CD8-positive, alpha-beta T cell (primary cell): ENCODE measurements at places on chromosomes 16 and 17.

- DNase-seq: no peak
These were observed 17.0 kb downstream of the CACNA1G start for GRCh38 chr17:50577451-50577954.

DNA sequence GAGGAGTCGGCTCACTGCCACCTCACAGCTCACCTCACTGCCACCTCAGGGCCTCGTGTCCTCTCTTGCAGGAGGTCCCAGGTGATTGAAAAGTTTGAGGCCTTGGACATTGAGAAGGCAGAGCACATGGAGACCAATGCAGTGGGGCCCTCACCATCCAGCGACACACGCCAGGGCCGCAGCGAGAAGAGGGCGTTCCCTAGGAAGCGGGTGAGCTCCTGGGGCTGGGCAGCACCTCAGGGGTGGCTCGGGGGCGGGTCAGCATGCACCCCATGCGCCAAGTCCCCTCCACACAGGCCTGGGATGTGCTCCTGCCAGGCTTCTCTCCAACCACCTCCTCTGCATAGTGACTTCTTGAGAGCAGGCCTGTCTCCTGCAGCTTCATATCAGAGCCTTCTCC, 63.6 kb downstream of the PLD6 start:
- no peak for DNase-seq

GRCh38 chr17:8841844-8842243, 25.6 kb downstream of the PIK3R6 start:
- DNase-seq: no peak

DNA sequence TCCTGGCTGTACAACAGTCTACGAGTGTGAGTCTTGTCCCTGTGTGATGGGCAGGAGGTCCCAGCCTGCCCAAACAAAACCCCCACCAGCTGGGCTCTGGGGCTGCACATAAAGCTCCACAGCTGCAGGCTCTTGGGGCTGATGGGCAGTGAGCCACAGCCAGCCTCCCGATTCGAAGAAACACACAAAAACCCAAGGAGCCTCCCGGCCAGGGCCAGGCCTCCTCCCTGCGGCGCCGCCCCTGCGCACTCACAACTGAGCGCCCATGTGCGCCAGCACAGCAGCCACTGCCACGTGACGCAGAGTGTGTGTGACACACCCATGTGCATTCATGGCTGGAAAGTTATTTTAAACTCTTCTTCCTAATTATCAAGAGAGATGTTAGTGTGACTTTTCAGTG, 30.6 kb upstream of the FAAP100 start:
- no peak for DNase-seq

- no peak for DNase-seq
These were observed 89.4 kb upstream of the TNRC6C start for GRCh38 chr17:77869041-77869599.

DNA sequence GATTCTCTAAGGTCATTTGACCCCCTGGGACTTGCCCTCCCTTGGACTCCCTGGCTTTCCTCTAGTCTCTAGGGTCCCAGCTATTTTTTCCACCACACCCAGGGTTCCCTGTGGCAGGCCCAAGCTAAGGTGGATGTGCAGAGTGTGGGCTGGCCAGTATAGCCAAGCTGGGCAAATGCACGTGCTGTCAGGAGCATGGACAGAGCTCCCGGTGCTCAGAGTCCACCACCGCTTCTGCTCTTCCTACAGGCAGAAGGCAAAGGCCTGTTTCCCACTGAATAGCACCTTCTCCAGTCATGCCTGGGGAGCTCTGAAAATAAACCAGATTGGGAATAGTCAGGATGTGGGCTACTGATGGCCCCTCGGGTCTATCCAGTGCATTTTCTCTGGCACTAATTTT, 53.3 kb downstream of the GNAO1 start:
- no peak for DNase-seq

GRCh38 chr17:6981426-6981825, 14.4 kb upstream of the ALOX12 start:
- DNase-seq: no peak

- no peak for DNase-seq
These were observed 4.7 kb downstream of the TRPV3 start for GRCh38 chr17:3552916-3553315.

DNA sequence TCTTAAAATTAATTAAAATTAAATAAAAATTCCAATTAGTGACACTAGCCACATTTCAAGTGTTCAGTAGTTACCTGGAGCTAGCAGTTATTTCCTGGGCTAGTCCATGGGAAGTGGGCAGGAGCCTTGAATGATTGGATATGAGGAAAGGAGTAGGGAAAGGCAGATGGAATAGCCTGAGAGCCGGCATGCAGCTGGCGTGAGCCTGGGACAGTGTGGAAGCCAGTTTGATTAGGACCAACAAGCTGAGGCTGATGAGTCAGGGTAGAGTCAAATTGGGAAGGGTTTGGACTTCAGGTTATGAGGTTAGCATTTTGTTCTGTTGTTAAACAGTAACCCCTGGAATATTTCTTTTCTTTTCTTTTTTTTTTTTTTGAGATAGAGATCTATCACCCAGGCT, 15.3 kb upstream of the GNA13 start:
- DNase-seq: no peak

DNA sequence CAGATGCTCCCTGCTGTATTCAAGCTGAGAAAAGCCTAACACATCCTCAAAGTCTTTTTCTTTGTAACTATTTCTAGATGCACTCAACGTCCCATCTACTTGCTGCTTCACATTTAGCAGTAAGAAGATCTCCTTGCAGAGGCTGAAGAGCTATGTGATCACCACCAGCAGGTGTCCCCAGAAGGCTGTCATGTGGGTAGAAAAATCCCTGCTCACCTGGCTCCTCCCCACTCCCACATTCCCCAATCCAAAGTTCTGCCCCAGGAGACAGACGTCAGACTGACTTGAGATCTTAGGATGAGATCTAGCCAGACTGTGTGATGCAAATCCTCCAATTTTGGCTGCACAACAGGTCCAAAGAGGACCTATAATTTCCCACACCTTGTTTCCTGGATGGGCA, 1.1 kb downstream of the CCL13 start:
- no peak for DNase-seq

DNA sequence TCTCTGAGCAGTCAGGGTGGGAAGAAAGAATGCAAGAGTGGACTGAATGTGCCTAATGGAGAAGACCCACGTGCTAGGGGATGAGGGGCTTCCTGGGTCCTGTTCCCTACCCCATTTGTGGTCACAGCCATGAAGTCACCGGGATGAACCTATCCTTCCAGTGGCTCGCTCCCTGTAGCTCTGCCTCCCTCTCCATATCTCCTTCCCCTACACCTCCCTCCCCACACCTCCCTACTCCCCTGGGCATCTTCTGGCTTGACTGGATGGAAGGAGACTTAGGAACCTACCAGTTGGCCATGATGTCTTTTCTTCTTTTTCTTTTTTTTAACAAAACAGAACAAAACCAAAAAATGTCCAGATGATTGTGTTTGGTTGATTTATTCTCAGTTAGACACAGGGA, 14.1 kb downstream of the IGFBP4 start:
- DNase-seq: no peak

DNA sequence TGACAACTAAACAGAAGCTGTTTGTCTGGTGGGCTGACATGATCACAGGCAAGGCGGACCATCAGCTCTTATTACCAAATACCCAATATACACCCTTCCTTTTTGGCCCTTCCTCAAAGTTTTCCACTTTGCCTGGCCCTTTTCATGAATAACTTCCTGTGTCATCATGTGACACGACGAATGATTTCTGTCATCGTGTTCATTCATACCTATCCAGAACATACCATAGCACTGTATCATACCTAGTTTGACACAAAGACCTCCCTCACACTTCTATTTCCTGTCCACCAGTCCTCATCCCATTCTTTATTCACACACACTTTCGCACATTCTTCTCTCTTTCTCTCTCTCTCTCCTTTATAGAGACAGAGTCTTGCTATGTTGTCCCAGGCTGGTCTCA, 131.8 kb downstream of the STX8 start:
- no peak for DNase-seq

GRCh38 chr17:81821603-81822311, 11.3 kb downstream of the MCRIP1 start:
- no peak for DNase-seq

- no peak for DNase-seq
These were observed 350.2 kb downstream of the FOXL1 start for GRCh38 chr16:86928523-86929011.

GRCh38 chr17:15340966-15341365, 431 bp downstream of the TEKT3 start:
- DNase-seq: no peak

DNA sequence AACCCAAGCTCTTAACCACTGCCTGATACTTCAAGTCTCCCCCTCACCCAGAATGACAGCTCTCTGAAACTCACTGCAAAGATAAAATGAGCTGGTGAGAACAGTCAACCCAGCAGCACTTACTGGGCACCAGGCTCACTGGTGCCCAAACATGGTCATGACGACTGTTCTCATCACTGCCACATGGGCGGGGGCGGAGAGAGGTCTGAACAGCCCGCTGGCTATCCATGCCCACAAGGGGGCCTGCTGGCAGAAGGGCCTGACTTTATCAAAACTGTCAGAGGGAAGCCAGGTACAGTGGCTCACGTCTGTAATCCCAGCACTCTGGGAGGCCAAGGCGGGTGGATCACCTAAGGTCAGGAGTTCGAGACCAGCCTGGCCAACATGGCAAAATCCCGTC, 4.0 kb downstream of the MYBBP1A start:
- DNase-seq: no peak

- no peak for DNase-seq
These were observed 39.9 kb upstream of the IRX6 start for GRCh38 chr16:55283812-55284717.

- no peak for DNase-seq
These were observed 37.8 kb downstream of the TMEM235 start for GRCh38 chr17:78268951-78269905.

DNA sequence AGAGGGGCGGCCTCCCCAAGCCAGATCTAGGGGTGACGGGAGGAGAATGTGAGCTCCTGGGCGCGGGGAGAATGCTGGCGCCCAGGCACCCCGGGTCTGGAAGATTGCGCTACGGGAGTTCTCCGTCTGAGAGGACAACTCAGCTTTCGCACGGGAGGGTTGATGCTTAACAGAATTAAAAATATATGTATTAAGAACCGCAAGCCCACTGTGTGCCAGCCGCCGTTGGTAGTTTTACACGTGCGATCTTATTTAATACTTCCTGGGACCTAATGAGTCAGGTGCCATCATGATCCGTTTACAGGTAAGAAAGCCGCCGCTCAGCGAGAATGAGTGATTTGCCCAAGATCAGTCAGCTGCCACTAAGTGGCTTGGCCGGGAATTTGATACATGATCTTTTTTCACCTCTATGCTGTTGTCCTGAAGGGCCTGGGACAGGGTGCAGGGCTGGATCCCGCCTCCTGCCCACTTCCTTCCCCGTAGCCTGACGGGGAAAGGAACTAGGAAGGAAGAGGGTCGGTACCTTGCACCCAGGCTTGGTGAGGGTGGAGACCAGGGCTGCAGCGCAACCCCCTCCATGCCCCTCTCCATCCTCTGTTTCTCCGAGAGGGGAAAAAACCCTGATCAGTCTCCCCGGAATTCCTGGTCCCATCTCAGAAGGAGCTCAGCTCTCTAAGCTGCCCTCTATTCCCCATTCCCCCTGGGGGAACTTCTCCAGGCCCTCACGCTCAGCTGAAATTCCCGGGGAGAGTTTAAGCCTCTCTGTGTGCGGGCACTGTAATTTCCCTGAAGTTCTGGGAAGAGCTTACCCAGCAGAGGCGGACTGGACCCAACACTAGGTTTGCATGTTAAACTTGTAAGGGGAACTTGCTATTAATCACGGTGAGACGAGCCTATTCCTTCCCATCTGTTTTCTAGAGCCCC, 983 bp downstream of the VAT1L start:
- no peak for DNase-seq

DNA sequence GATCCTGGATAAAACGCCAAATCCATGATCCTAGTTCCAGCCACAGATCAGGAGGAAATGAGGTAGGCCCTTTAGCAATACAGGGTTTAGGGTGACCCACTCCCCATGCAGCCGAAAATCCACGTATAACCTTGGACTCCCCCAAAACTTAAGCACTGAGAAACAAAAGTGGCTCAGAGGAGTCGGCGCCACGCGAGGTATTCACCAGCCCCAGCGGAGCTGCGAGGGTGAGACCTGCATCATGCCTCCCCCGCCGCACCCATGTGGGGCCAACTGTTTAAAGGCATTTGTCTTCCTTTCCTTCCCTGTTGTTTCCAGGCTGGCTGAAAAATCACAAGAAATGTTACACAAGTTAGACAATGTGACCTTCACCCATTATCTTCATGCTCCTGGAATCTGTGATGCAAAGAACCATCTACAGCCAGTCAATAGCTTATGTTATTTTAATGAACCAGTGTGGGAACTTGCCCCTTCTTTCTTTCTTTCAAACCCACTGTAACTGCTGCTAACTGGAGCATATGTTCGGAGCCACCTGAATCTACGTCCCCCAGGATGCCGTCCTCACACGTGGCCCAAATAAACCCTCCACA, 98.2 kb upstream of the METRNL start:
- DNase-seq: no peak

GRCh38 chr17:75439287-75439686, 17.1 kb upstream of the TMEM94 start:
- no peak for DNase-seq

- DNase-seq: no peak
These were observed 24.4 kb upstream of the SPATA32 start for GRCh38 chr17:45286286-45286685.

GRCh38 chr17:40533896-40534295, 31.4 kb downstream of the CCR7 start:
- DNase-seq: no peak

GRCh38 chr17:7982173-7982572, 20.2 kb upstream of the GUCY2D start:
- DNase-seq: no peak

GRCh38 chr17:80485846-80486245, 9.4 kb upstream of the NPTX1 start:
- no peak for DNase-seq

- DNase-seq: no peak
These were observed 346.2 kb upstream of the ASIC2 start for GRCh38 chr17:33639103-33639880.

GRCh38 chr16:66043326-66043725, 323.2 kb upstream of the CDH5 start:
- DNase-seq: no peak

GRCh38 chr16:72234387-72234786, 62.4 kb upstream of the PMFBP1 start:
- no peak for DNase-seq

- DNase-seq: no peak
These were observed 5.9 kb upstream of the UBE2O start for GRCh38 chr17:76458580-76459490.

DNA sequence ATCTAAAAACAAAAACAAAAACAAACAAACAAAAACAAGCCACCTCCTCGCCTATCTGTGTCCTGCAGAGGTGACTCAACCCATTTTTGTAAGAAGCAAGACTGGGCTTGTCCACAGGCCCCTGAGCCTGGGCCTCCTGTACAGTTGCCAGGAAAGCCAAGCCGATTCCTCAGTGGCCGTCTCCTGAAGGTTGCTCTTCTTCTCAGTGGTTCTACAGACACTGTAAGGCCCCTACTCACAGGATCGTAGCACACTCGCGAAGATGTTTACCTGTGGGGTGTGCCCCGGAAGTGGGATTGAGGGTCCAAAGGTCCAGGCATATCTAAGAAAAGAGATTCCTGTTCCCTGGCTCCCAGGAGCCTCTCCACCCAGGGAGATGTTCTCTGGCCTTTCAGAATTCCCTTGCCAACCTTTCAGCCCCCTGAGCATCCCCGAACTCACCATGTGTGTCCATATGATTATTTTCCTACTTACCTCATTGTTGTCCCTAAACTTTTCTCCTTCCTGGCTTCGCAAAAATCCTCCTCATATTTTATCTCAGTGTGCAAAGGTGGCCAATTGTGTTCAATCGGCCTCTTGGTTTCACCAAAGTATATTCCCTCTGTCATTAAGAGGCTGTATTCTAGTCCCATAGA, 7.5 kb upstream of the CES3 start:
- no peak for DNase-seq
